ELR (cell line): ENCODE measurements at places on chromosomes 3 and 15.
A peak's percentile ranks its signal among the peaks of the same experiment; 100 is the strongest.

DNA sequence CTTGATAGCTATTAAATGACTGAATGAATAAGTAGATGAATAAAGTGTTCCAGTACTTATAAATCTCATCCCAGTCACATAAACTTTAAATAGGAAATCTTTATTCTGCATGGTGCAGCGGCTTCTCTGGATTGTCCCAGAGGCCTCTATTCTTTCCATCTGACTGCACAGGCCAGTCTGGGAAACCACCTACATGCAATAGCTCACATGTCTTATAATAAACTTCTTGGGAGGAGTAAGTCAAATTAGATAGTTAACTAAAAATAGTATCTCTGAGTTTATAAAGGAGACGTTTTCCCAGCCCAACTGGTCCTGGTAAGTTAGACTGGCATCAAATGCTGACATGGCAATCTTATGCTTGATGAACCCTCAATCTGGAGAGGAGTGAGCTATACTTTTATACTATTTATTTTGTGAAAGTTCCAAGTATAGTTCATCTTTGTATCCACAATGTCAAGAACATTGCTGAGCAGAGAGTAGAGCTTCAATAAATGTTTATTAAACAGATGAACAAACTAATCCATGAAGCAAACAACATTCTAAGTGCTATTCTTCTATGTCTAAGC, 417.6 kb downstream of the TIGIT start:
- DNase-seq = no peak

GRCh38 chr3:97438131-97438530, 326.4 kb upstream of the ARL6 start:
- no peak for DNase-seq

DNA sequence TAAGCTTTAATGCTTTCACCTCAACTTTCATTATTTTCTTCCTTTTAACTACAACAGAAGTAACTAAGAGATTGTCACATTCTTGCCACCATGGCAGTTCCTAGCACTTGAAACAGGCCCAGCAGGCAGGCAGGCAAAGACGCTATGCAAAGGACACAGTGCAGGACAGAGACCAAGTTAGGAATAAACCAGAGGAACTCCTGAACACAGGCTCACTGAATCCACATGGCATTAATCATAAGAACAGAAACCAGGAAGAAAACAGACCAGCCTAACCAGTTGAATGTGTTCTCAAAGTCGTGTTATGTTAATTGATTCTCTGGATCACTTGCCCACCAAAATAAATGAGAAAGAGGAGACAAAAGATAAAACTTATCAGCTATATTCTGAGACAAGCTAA, 397.6 kb downstream of the TBL1XR1 start:
- DNase-seq = no peak

- DNase-seq = peak; percentile 88
These were observed 135.1 kb downstream of the TMCO5A start for GRCh38 chr15:38069511-38070011.

DNA sequence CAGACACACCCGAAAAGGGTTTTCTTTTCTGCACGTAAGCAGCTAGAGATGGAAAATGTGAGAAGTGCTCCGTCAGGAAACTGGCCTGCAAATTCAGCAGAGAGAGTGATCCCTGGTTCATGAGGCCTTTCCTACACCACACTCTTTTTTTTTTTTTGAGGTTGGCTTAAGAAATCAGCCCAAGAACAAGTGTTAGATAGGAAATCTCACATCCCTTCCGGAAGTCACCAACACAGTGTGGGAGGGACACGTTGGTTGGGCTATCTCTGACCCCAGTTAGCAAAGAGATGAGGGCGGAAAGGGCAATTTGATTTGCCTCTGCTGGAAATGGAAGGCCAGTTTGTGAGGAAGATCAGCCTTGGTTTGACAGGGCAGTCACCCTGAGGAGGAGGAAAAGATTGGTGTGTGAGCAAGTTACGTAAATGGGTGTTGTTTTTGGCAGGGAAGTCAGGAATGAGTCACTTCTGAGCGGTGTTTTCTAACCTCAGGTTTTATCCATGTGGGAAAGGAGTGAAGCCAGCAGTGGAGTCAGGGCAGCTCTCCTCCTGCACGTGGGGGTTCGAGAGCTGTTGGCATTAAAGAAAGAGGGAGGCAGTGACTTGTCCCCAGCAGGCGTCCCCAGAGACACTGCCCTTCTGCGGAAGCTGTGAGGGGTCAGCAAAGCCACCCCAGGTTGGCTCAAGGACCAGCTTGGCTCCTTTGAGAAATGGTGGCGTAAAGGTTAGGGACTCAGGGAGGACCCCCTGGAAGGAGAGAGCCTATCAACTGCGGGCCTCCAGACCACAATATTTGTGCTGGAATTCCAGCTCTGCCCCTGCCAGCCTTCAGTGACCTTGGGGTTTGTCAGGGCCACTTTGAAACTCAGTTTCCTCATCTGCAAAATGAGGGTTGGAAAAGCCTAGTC, 237.6 kb upstream of the BHLHE40 start:
- peak; percentile 91 for DNase-seq

DNA sequence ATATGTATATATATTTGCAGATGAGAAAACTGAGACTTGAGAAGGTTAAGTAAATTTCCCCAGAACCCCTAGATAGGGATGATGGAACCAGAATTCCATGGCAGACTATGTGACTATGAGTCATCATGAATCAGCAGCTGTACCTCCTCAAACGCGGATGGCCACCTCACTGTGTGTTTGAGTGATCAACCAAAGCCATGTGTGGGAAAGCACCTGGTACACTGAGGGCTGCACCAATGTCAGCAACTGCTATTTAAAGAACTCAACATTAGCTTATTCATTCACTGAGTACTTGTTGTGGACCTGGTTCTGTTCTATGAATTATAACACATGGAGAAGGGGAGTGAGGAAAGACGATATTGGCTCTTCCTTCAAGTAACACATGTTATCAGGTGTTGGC, 377.0 kb downstream of the GAP43 start:
- DNase-seq = peak; percentile 99

DNA sequence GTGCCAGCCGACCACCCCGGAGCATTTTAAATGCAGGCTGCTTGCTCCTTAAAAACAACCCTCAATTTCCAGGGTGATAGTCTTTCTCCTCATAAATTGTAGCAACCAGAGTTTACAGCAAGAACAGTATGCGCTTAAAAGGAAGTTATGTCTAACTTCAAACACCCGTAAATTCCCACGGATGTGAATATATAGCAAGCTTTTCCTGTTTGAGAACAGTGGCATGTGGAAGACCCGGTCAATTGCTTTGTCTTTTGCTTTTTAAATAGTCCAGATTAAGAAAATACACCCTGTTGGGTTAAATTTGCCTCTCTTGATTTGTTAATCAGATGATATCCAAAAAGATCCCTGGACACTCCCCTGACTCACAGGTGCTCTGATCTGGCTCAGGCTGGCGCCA, 20.8 kb downstream of the MRPS25 start:
- DNase-seq = no peak

DNA sequence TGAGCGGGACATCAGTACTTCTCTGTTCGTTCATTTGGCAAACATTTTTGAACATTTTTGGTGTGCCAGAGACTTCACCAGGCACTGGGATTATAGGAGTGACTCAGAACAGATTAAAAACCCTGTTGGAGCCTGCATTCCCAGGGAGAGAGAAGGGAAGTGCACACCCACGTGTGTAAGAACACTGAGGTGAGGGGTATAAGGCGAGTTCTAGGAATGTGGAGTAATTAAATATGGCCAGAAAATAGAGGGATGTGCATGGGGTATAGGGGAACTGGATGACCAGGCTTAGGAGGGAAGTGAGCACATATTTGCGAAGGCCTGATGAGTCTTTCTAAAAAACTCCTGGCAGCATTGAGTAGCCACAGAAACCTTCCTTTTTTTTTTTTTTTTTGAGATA, 401.2 kb upstream of the C2CD4B start:
- no peak for DNase-seq

DNA sequence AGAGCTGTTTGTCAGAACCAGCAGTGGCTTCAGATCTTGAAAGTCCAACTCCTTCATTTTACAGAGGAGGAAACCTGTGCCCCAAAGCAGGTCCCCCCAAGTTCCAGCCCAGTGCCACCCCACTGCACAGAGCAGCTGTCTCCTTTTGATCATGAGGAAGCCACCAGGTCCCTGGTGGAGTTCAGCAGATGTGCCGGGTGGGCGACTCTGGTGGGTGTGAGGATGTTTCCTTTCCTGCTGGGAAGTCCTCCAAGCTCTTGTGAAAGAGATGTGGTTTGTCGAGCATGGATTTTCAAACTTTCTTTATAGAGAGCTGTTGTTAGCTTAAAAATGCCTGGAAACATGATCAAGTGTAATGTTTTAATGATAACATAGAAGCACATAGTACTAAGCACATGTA, 52.0 kb downstream of the SMAD3 start:
- peak; percentile 55 for DNase-seq

- no peak for DNase-seq
These were observed 19.5 kb upstream of the IFT57 start for GRCh38 chr3:108241721-108242120.
